ENCODE measurements at places on chromosomes 16 and 17.

GRCh38 chr17:63699638-63700527, at the start of gene LIMD2:
TSS of gene LIMD2 (minus strand) at chr17:63700125. CDS start at chr17:63699298, 827 bp downstream.
- peak; percentile 83 for DNase-seq

GRCh38 chr16:85017151-85017550, 5.8 kb upstream of the ZDHHC7 start:
- no peak for DNase-seq

GRCh38 chr17:49471089-49471683, 23.9 kb upstream of the NGFR start:
- DNase-seq: no peak

- DNase-seq: no peak
These were observed 1147.3 kb upstream of the GOT2 start for GRCh38 chr16:59881376-59881775.

DNA sequence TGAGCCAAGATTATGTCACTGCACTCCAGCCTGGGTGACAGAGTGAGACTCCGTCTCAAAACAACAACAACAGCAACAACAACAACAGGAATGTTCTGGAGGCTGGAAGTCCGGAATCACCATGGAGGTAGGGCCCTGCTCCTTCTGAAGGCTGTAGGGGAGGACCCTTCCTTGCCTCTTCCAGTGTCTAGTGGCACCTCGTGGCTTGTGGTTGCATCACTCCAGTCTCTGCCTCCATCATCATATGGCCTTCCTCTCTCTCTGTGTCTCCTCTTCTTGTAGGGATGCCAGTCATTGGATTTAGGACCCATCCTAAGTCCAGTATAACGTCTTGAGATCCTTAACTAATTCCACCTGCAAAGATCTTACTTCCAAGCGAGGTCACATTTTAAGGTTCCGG, 14.0 kb downstream of the NAGPA start:
- DNase-seq: no peak

DNA sequence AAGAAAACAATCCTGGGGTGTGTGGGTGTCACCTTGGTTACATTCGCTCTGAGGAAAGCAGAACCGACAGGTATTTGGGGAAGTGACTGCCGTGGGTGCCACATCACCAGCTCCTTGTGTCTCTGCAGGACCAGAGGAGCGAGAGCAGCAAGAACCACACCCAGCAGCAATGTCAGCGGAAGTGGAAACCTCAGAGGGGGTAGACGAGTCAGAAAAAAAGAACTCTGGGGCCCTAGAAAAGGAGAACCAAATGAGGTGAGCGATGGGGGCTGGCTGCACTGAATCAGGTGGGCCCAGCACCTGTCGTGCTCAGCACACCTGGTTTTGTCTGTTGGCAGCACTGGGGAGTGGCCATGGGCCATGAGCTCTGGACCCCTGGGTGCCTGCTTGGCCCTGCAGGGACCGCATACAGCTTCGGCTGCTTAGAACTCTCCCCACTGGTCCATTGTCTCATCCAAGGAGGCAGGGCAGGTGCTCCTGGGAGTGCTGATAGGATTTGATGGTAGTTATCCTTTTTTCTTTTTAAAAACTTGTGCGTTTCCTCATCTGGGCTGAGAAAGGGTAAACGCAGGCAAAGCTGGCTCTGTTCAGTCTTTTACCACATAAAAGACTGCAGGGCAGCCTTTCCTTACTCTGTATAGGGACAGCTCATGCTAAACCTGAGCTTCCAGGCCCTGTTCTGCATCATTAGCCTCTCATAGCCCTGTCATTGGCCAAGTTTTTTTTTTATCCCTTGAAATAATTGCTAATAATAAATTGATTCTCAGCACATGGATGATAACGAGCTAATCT, 29.4 kb downstream of the HMOX2 start:
- DNase-seq: no peak

GRCh38 chr16:77374384-77374783, 60.5 kb downstream of the ADAMTS18 start:
- peak; percentile 38 for DNase-seq

GRCh38 chr17:47720754-47721533, 12.1 kb upstream of the TBX21 start:
- peak; percentile 39 for DNase-seq

- DNase-seq: peak; percentile 48
These were observed 7.1 kb downstream of the NTN1 start for GRCh38 chr17:9028202-9028987.

DNA sequence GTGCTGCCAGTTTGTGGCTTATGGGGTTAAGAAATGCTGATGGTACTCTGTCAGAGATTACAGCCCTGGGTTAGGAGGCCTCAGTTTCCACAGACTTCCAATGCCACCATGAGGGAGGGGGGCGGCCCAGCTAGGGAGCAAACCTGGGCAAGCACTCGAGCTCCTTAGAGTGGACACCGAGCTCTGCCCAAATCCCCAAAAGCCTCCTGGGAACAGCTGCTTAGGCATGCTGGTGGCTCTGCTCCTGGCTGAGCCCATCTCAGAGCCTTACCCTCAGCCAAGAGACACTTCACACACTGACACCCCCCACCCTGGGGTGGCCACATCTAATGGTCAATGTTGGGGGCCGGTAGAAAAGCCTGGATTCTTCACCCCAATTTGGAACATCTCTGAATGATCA, 66.1 kb downstream of the C16orf78 start:
- DNase-seq: no peak

DNA sequence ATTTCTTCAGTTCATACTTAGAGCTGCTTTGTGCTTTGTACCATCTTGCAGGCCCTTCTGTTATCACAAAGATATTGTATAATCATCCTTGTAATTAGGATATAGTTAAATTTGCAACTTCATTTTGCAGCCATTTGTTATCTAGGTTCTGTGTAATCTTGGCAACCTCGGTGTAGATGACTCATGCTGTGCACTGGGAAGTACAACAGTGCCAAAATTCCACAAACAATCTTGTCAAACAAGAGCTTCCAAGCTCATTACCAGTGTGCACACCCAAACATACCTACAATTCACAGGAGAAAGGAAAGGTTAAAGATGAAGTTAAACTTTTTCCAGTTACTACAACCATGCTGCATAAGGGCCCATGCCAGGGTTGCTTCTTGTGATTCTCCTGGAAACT, 1231.8 kb downstream of the CDH11 start:
- no peak for DNase-seq

GRCh38 chr17:79023180-79023705, 726 bp upstream of the C1QTNF1 start:
- no peak for DNase-seq

GRCh38 chr16:83794860-83795554, 12.8 kb upstream of the HSBP1 start:
- DNase-seq: no peak

GRCh38 chr16:77227745-77228144, 28.5 kb downstream of the SYCE1L start:
- no peak for DNase-seq

DNA sequence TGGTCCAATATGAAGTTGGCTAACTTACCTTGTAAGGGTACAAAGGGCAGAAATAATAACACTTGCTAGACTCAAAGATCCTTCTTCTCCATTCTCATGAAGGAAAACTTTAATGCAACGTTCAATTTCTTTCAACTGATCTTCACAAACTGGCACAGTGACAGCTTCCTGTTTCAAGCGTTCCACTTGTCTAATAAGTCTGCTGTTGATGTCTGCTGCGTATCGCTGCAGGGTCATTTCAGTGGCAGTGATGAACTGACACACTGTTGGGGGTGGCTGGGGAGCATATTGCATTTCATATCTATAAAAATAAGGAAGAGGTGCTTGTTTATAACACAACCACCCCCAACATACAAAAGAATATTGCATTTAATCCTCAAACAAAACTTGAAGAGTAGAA, 33.5 kb upstream of the ARL6IP1 start:
- DNase-seq: no peak

- peak; percentile 56 for DNase-seq
These were observed 2.9 kb downstream of the ORAI3 start for GRCh38 chr16:30951750-30952149.

- no peak for DNase-seq
These were observed 150.3 kb upstream of the C17orf78 start for GRCh38 chr17:37225465-37225864.

GRCh38 chr17:82333279-82334171, at the start of gene SECTM1:
TSS of gene SECTM1 (minus strand) at chr17:82333766. CDS start at chr17:82327240, 6,526 bp downstream.
- DNase-seq: peak; percentile 74

DNA sequence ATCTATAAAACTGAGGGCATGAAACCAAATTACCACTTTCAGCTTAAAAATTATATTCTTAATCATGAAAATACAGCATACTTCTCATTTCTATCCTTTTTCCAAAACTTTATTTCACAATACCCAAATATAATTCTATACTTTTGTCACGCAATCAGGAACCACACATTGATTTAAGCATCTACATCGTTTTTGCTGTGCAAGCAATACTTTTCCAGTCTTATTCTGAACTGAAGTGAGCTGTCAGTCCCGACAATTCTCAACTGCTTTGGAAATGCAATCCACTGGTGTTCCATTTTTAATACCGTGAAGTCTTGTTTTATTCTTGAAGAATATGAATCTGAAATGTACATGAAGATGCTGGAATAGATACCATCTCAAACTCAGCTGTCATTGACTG, 60.1 kb upstream of the NOL11 start:
- no peak for DNase-seq

DNA sequence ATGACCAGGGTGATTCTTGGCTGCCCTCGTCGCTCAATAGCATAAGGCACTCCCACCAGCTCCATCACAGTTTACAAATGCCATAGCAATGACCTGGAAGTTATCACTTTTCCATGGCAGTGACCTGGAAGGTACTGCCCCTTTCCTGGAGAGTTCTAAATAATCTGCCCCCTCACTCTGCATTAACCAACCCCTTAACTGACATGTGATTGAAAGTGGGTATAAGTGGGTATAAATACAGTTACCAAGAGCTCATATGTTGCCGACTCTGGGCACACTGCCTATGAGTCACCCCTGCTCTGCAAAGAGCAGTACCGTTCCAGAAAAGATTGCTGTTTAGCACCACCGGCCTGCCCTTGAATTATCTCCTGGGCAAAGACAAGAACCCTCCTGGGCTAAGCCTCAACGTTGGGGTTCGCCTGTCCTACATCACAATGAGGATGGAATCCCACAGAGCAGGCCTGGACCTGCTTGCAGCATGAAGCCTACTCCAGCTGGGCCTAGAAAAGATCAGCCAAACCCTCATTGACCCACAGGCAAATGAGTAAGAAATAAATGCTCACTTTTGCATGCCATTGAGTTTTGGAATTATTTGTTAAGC, 95.2 kb upstream of the SEC14L1 start:
- no peak for DNase-seq

GRCh38 chr17:20944014-20944865, 98.6 kb downstream of the USP22 start:
- DNase-seq: no peak

DNA sequence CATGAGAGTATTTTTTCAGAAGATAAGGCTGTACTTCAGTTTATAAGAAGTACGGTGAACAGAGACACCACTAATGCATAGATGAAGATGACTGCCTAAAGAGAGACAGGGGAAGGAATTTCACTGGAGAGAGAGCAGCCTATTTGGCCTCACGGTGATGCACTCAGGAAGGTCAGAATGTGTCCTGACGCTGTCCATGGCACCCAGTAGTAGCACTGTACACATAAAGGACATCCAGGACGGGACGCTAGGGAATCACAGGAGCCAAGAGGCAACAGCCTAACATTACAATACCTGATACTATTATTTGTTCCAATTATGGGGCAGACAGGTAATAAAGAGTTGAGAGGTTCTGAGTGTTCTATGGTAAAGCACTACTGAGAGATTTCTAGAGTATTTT, 24.9 kb upstream of the LRRC37A start:
- DNase-seq: no peak

- DNase-seq: no peak
These were observed 31.5 kb upstream of the ASGR2 start for GRCh38 chr17:7146115-7146514.

- DNase-seq: peak; percentile 86
These were observed 694 bp downstream of the NF1 start for GRCh38 chr17:31095236-31096105.

DNA sequence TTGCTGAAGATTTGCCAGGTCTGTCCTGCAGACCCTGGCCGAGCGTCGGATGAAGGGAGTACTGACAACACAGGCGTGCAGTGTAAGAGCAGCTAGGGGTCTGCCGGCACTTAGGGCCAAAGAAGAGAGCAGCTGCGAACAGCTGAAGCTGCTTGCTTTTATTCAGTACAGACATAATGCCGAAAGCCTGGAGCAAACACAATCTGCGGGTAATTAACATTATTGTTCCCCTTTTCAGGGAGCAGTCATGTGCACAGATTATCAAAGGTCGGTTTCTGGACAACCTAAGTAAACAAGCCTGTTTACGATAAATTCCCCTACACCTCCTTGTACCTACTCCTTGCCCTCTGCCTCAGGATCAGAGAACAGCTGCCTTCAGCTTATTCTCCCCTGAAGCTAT, 12.0 kb upstream of the KRT23 start:
- DNase-seq: peak; percentile 74

GRCh38 chr16:84699147-84699711, 571 bp upstream of the USP10 start:
- DNase-seq: no peak

DNA sequence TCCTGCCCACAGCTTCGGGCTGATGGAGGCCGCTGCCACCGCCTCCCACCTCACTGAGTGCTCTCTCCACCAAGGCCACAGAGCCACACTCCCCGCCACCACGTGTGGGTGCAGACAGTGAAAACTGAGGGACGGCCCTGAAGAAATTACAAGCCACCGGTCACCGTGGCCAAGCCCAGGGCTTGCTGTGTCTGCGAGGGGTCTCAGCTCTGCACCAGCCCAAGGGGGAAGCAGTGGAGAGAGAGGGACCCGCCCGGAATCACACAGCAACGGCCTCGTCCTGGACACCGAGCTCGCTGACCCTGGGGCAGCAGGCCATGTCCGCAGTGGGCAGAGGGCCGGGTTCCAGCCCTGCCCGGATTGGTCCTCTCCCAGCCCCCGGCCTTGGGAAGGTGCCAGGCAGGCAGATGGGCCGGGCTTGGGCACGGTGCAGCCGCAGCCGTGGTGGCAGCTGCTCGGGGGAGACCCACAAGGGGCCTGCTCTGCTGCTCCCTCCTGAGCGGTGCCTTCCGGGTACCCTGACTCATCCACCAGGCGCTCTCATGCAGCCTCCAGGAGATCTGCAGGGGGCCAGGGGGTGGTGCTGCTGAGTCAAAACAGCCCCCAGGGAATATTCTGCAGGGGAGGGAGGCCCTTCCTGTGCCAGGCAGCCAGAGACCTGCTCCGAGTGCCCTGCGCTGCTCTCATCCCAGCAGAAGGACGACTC, 52.0 kb downstream of the CBFA2T3 start:
- DNase-seq: peak; percentile 55

- DNase-seq: no peak
These were observed 347.7 kb upstream of the KIF2B start for GRCh38 chr17:53475002-53475401.

GRCh38 chr17:59001158-59001814, 105.4 kb downstream of the TRIM37 start:
- peak; percentile 46 for DNase-seq
